ENCODE measurements at places on chromosomes 7 and 10.
A peak's percentile ranks its signal among the peaks of the same experiment; 100 is the strongest.

GRCh38 chr7:2754912-2755311 lies 66.9 kb downstream of the AMZ1 start:
- no peak for DNase-seq

DNA sequence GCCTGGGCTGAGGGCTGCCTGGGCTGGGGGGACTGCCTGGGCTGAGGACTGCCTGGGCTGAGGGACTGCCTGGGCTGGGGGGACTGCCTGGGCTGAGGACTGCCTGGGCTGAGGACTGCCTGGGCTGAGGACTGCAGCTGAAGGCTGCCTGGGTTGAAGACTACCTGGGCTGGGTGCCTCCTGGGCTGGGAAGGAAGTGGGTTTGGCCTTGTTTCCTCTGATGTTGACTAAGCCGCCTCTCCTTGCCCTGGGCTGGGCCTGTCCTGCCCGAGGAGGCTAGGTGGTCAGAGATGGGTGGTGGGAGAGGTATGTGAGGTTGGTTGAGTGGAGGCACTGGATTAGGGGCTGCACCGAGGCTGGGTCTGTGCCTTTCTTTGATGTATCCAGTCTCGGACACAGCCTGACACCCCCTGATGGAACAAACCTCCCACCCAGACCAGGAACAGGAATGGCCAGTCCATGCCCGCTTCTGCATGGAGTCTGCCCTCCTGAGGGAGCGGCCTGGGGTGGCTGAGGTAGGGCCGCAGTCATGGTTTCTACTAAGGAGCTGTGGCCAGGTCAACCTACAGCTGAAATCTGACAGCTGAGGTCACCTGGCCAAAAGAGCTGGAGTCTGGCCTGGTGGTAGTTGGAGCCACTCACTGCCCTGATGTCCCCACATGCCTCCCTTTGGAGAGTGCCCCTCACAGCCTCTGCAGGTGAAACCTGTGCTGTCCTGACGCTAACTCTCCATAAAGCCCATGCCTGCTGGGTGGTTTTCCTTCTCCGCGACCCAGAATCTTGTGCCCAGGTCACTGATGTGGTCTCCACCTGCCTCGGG lies 22.3 kb downstream of the SCART1 start:
- DNase-seq, result no peak

DNA sequence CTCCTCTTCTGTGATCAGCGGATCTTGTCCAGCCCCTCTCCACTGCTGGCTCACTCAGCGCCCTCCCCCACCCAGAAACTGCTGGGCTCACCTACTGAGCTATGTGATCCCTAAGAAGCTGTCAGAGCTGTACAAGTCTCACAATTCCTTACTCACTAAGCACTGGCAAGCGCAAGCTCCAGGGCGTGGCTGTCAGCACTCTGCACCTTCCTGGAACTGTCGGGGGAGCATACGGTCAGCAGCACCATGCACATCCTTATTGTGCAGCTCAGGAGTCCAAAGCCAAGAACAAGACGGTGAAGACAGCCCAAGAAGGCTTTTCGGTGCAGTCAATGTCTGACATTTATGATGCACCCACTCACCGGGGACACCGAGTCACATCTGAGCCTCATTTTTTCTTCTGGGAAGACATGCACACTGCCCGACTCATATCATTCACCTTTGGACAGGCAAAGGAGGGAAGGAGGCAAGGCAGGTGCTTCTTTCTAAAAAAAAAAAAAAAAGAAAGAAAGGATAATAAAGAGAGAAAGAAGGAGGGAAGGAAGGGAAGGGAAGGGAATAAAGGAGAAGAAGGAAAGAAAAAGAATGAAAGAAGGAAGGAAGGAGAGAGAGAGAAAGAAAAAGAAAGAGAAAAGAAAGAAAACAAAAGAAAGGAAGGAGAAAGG lies 56.3 kb downstream of the ASB13 start:
- no peak for DNase-seq

GRCh38 chr7:112132051-112132694 lies 74.0 kb downstream of the DOCK4 start:
- no peak for DNase-seq

DNA sequence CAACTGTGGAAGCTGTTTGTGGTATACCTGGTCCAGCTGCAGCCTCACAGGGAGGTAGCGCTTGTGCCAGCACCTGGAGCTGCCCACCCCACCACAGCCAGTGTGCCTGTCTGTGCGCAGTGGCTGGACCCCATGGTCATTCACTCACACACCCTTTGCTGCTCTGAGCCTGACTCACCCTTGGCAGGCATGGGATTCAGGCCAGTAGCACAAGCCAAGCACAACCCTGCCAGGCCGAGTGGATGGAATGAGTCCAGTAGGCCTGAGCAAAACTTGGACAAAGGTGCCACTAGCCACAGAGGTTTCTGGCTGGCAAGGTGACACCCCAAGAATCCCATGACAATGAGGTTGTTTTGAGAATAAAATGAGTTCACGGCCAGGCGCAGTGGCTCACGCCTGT lies 19.0 kb downstream of the RBM48 start:
- DNase-seq, result no peak

- no peak for DNase-seq
Measured at GRCh38 chr10:120760253-120760652, 90.9 kb upstream of the WDR11 start.

GRCh38 chr7:6026820-6027311 lies 4.3 kb upstream of the ANKRD61 start:
- DNase-seq, result no peak

DNA sequence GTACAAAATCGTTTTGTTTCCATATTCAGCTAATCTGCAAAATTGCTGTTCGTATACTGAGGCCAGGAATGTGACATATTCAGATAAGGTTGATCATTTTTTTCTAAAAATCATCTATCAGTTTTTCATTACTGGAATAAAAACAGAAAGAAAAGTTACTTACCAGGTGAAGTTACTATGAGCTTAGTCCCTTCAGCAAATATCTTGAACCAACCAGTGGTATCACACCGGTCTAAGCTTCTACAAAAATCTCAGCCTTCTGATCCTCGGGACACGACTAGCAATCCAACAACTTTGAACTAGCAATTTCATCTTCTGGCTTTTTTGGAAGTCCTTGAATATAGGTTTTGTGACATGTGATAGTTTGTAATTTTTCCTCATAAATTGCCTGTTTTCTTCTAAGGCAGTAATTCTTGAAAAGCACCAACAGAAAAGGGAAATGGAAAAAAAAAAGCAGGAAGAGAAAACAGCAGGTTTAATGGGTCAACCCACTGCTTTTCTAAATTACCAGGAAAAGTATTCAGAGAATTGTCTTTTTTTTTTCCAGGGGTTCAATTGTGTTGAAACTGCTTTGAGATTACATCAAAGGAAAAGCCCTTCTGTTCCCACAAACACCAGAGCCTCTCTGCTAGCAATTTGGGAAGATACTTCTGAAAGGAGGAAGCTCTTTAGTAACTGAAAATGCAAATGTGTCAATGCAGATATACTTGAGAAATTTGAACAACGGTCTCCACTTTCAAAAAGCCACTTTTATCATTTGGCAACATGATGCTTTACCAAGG lies 2.9 kb upstream of the TARP start:
- DNase-seq, result no peak

DNA sequence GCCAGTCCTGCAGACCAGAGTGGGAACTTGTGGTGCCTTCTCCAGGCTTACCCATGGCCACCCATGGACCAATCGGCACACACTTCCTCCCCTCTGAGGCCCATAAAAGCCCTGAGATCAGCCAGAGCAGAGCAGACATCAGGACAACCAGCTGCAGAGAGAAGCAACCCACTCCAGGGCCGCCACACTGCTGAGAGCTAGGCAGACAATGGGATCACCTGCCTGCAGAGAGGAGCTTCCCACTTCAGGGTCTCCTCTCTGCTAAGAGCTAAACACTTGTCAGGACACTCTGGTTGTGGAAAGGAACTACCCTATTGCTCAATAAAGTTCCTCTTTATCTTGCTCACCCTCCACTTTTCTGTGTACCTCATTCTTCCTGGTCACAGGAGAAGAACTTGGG lies 34.0 kb downstream of the C7orf25 start:
- DNase-seq, result no peak

DNA sequence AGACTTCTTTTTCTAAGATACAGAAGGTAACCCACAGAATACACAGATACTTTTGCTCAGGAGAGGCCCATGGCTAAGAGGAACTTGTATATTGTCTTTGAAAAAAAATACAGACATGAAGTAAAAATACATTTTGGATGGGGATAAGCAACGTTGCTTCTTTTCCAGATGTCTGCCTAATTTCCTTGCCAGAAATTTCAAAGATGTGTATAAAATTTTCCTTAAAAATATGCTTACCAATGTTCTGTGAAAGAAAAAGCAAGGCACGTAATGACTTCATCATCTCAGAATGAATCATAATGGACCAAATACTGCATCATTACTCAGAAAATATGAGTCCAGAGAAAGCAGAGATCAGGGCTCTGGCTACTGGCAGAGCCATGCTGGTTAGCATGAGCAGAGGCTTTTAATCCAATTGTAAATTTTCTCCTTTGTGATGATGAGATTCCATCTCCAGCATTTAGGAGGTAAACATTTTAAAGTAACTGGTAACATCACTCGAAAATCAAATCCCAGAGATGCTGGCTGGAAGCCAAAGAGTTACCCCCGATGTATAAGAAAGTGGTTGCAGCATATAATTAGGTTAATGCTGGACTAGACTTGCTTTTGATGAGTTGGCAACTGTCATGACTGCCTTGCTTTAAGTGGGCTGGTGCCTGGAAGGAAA lies 272.5 kb downstream of the SEMA3A start:
- peak; percentile 78 for DNase-seq

- DNase-seq, result no peak
Measured at GRCh38 chr7:155761162-155761561, 51.1 kb downstream of the SHH start.

- no peak for DNase-seq
Measured at GRCh38 chr10:89566992-89567391, 31.6 kb upstream of the SLC16A12 start.

GRCh38 chr10:13331646-13332045 lies 16.4 kb downstream of the SEPHS1 start:
- DNase-seq, result no peak

GRCh38 chr10:109770663-109771062 lies 152.6 kb downstream of the XPNPEP1 start:
- DNase-seq, result no peak

DNA sequence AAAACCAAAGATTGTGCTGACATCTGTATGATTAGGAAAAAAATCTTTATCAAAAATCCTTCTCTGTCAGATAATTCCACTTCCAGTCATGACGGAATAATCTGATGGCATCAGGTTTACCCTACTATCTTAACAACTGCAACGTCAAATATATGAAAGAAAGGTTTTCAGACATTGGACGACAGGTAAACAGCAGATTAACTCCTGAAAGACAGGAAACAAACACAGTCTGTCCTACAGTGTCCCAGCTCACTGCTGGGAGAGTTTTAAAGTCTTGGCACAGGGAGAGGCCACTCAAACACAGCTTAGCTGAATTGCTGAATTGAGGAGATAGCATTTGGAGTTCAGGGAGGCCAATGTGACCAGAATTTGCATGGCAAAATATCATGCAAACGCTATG lies 186.3 kb upstream of the KCTD7 start:
- DNase-seq, result no peak

- no peak for DNase-seq
Measured at GRCh38 chr10:107913317-107914294, 749.1 kb upstream of the SORCS1 start.

GRCh38 chr7:124276005-124276622 lies 243.2 kb upstream of the TMEM229A start:
- DNase-seq, result no peak

- DNase-seq, result no peak
Measured at GRCh38 chr7:140247559-140247958, 70.8 kb upstream of the KDM7A start.

GRCh38 chr7:44377681-44378421 lies 52.5 kb upstream of the CAMK2B start:
- DNase-seq, result peak; percentile 8

DNA sequence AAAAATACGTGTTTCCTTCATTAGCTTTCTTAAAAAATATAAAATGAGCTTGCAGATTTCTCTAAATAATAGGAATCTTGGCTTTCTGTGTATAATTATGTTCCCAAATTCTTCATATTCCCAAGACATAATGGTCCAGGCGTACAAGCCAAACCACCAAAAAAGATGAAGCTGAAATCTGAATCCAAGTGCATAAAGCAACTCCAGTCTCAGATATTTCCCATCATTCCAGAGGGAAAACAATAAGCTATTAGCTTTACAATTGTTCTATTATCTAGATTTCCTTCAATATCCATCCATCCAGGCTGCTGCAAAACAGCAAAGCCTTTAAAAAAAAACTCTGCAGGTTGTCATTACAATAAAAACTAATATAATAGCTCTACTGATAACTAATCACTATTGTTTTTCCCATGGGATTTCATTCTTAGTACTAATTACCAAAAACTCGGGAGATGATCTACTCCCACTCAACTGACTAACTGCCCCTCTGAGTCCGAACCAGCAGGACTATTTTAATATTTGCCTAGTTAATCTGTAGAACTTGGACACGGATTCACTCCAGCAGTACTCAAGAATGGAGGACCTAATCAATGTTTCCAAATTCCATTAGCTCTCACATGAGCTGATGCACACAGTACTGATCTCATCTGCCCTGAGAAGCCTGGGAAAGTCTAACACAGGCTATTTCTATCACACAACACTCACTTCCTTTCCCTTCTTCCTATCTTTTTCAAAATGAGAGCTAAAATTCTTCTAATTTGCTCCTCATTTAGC lies 108.9 kb upstream of the ASAH2 start:
- no peak for DNase-seq

GRCh38 chr10:98077223-98077622 lies 46.8 kb upstream of the CRTAC1 start:
- no peak for DNase-seq

DNA sequence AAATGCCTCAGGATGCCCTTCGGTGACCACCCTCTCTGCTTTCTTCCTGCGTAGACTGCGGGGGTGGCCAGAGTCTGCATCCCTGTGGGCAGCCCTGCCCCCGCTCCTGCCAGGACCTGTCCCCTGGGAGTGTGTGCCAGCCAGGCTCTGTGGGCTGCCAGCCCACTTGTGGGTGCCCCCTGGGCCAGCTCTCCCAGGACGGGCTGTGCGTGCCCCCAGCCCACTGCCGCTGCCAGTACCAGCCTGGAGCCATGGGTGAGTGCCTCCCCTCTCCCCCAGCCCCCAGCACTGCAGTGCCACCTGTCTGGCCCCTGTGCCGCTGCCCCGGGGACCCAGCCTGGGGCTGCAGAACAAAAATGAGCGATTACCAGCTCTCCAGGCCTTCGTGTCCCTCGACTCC lies 23.1 kb upstream of the ZNF862 start:
- no peak for DNase-seq

DNA sequence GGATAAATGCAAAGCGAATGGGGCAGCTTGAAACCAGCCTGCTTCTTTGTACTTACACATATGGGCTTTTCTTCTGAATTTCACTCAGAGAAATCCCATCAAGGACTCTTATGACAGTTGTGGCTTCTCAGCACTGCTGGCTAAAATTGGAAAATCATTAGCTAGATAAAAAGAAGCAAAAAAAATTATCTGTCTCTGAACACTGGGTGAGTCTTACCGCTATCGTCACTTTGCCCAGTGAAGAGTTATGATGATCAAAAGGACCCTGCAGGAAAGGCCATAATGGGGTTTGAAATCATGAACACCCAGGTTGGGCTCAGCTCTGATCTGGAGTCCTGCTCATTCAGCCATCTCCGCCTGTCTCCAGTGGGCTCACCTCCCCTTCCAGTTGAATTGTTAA lies 34.3 kb downstream of the AOAH start:
- no peak for DNase-seq

All from NCI-H1105 (cell line).